Activated T-helper 1 cell treated with Interleukin-2 at 50 U/mL for 16 hours (primary cell): ENCODE measurements at places on chromosomes 1 and 21.
A peak's percentile ranks its signal among the peaks of the same experiment; 100 is the strongest.

DNA sequence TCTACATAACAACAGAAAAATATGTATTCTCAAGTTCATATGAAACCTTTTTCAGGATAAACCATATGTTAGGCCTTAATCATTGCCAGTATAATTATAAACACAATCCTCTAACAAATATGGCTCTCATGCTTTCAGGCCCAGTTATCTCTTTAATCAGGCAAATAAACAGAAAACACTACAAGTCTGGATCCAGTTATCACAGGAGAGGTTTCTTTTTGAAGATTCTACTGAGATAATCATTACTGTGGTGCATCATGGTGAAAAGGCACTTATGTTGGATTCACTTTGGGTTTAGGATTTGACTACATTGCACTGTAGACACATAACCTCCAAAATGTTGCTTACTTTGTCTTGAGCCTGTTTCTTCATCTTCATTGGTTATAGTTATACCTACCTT is 8.4 kb upstream of the ATP6V1G3 start:
- DNase-seq, result no peak

DNA sequence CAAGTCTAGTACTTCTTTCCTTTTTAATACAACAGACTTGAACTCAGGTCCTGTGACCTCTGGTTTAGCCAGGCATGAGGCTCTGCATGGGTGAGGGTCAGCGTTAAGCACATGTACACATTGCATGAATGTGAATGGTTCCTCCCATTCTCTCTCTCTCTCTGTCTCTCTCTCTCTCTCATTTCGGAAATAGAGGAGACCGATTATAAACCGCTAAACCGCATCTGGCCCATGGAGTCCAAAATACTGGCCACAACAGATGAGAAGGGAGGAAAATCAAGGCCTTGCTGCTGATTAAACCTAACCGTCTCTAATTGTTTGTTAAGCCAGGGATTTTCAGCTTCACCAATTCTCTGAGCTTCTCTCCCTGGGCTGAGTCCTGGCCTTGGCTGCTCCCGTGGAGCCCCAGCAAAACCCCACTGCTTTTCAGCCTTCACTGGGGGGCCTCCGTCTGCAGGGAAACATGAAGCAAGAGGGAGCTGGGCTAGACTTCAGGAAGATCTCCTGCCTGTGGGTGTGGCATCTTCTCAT is 6.6 kb downstream of the RSPO1 start:
- DNase-seq, result no peak

- DNase-seq, result no peak
These were observed 6.9 kb upstream of the CLIC6 start for GRCh38 chr21:34661848-34662247.

GRCh38 chr1:42173961-42174735 is 9.6 kb upstream of the GUCA2A start:
- DNase-seq, result no peak

- DNase-seq, result no peak
These were observed 9.0 kb downstream of the C1orf105 start for GRCh38 chr1:172429331-172430127.

GRCh38 chr1:212710566-212710965 is 10.9 kb upstream of the BATF3 start:
- DNase-seq, result no peak

DNA sequence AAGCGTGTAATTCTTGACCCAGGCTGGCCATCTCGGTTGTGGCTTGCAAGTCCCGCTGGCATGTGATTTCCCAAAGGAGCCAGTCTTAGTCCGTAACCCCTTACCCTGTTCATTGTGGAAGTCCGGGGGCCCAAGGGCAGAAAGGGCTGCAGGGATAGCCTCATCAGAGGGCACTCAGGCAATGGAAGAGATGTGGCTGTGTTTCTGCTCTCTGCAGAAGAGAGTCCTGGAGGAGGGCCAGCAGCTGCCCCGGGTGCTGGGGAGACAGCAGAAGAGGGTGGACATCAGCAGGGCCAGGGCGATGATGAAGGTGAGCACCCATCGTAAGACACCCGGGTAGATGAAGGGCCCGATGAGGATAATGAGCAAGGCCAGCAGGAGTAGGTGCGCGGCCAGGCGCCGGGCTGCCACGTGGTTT is 830 bp downstream of the RNF186 start:
- DNase-seq, result no peak

GRCh38 chr1:18261891-18262290 is 154.3 kb downstream of the IGSF21 start:
- no peak for DNase-seq

GRCh38 chr1:203271018-203271743 is 34.1 kb upstream of the BTG2 start:
- peak; percentile 31 for DNase-seq

DNA sequence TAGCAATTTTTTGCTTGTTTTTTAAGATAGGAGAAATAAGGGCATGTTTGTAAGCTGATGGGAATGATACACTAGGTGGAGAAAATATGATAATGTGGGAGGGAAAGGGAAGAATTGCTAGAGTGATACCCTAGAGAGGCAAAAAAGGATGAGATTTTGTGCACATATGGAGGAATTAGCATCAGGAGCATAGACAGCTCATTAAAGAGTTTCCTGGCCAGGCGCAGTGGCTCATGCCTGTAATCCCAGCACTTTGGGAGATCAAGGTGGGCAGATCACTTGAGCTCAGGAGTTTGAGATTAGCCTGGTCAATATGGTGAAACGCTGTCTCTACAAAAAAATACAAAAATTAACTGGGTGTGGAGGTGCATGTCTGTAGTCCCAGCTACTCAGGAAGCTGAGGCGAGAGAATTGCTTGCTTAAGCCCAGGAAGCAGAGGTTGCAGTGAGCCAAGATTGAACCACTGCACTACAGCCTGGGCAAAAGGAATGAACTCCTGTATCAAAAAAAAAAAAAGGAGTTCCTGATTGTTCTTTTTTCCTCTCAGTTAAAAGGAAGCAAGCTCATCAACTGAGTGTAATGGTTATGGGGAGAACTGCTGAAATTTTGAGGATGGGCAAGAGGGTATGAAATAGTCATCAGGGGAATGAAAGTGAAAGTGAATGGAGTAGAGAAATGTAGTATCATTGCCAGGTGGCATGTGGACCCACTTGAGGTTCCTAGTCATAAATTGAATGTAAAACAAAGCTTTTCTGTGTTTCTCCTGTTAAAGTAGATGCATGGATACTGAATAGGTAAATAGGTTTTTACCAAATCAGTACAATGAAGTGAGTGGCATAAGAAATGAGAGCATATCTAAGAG is 35.5 kb downstream of the SH3GLB1 start:
- no peak for DNase-seq

DNA sequence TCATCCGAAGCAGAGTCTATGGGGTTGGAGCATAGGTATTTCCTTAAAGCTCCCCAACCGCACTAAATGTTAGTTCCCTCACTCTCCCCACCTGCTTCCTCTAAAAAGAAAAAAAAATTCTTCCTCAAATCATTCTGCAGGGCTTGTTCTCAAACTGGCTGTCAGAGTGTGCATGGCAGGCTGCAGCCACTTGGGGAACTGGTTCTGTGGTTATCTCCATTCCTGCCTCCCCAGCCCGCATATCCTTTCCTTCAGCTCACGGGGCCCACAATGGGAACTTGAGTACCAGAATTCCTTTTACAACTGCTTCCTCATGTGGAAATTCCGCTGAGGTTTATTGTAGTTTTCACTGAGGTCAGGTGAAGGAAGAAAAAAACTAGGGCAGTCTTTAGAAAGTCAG is 159.2 kb downstream of the PIGK start:
- no peak for DNase-seq

- no peak for DNase-seq
These were observed 16.1 kb downstream of the IFT25 start for GRCh38 chr1:53929246-53929960.

- DNase-seq, result no peak
These were observed 27.0 kb downstream of the NVL start for GRCh38 chr1:224302947-224303346.

- no peak for DNase-seq
These were observed 15.4 kb upstream of the UTS2 start for GRCh38 chr1:7868070-7868780.

DNA sequence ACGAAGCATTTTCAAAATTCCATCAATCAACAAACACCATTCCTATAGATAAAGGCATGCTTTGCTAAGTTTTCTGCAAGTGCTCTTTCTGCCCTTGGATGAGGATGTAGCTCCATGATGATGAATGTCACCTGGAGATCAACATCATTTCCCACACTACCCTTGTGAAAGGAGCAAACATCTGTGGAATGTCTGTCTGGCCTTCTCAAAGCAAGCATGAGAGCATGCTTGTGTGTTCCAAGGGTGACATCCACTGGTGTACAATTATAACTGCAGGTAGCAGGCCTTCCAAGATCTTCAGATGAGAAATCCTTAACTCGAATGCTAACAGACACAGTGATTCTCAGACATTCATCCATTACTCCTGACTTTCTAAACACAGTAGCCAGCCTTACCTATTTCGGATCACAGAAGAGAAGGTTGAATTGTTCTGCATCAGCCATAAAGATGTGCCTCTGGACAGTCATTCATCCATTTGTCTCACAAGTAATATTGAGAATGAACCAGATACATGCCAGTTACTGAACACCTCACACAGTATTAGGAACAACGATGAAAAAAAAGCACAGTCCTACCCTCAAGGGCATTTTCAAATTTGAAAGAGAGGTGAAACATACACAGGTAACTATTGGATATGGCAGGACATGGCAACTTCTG is 162.4 kb downstream of the TPR start:
- no peak for DNase-seq

- DNase-seq, result no peak
These were observed 13.2 kb upstream of the MFN2 start for GRCh38 chr1:11967028-11967547.

GRCh38 chr1:170618421-170618820 is 45.5 kb upstream of the PRRX1 start:
- DNase-seq, result no peak

DNA sequence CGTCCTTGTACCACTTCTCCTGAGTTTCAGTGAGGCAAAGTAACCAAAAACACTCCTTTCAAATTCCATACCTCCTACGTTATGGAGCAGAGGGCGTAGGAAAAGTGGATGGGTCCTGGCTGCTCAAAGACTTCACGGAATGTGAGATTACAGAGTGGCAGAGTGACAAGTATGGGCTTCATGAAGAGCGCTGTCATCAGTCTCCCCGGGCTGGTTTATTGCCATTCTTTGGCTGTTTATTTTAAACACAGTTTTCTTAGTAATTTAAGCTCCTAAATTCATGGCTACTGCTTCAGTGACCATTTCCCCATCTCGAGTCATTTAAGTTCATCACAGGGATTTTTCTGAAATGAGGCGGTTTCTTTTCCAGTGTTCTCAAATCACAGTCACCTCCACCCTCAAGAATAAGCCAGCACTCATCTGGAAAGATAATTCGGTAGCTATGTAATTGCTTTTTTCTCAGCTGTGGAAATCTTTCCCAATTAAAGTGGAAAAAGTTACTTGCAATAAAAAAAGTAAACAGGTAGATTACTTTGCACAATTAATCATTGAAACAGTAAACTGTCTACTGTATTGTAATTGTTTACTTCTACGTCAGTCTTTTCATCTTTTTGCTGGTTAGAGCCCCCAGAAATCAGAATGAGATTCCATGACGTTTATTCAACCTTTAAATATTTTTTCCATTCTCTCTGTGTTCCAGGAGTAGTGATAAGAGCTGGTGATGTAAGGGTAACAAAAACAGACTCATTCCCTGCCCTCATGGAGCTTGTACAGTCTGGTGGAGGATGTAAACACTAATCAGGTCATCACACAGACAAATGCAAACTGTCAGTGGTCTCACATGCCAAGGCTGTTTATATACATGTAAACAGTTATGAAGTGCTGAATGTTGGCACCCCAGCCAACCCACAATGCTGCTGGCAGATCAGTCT is 3.0 kb upstream of the SMYD2 start:
- no peak for DNase-seq
